Regular cardiac myocyte (primary cell): ENCODE measurements at places on chromosomes 13 and 19. TPM values are rescaled to one million over a fixed set of nuclear protein-coding genes. Genes with fewer than 3 reads are reported as not detected.

The TMIGD2 gene
- total RNA-seq, result not detected in 2 replicates

The ATXN8OS gene
- total RNA-seq, result not detected in 2 replicates

The RGCC gene
- 1.3 and 2.3 TPM in 2 replicates for total RNA-seq

The CXCL17 gene
- total RNA-seq, result not detected in 2 replicates

The CD70 gene
- not detected in 2 replicates for total RNA-seq

The HMGB1 gene
- 55.8 and 285 TPM in 2 replicates for total RNA-seq

The CHAF1A gene
- 3.9 and 33.7 TPM in 2 replicates for total RNA-seq

The LHFPL6 gene
- total RNA-seq, result 59.8 and 159 TPM in 2 replicates

The TNFRSF19 gene
- total RNA-seq, result 3.1 and 6.2 TPM in 2 replicates

The SLC25A42 gene
- 3.6 and 6.2 TPM in 2 replicates for total RNA-seq

The RBM42 gene
- 26.2 and 58.3 TPM in 2 replicates for total RNA-seq

The IL11 gene
- total RNA-seq, result 4.8 and 26.3 TPM in 2 replicates
